Putamen (tissue), 1 donor: ENCODE measurements at places on chromosomes 1 and 21.

GRCh38 chr1:2151252-2151651 lies 43.3 kb downstream of the FAAP20 start:
- no peak for DNase-seq

- no peak for DNase-seq
Observed at GRCh38 chr1:41418857-41419583, 57.8 kb downstream of the FOXO6 start.

- no peak for DNase-seq
Observed at GRCh38 chr1:201732351-201732750, 96.6 kb upstream of the IPO9 start.

DNA sequence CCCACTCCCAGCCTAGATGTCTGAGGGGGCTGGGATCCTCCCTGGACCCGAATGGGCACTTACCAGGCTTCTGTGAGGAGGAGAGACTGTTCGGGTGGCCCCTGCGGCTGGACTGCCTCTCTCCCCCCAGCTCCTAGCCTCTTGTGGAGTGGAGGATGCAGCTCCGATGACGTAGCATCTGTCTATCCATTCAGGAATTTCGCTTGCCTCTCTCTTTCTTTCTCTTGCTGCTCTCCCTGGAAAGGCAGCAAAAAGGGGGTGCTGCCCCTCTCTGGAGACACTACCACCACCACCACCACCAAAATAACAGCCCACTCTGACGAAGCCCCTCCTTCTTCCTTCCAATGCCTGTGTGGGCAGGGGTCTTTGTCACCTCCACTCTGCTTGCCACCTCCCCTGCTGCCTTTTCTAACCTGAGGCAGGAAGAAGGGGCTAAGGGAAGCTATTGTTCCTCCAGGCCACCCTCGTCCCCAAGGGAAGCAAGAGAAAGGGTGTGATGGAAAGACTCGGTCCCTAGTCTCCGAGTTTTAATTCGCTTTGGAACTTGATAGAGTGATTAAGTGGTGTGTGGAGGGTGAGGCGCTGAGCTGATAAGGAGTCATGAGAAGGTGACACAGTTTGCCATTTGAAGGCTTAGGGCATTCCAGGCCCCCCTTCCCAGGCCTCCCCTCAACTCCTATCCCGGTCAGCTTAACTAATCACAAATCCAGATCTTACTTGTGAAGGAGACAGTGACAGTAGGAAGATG lies 60.5 kb downstream of the RHBG start:
- DNase-seq: no peak

- DNase-seq: no peak
Observed at GRCh38 chr21:33228455-33228854, 1.3 kb upstream of the IFNAR2 start.

GRCh38 chr1:5928714-5929400 lies 63.4 kb downstream of the NPHP4 start:
- peak; percentile 20 for DNase-seq

DNA sequence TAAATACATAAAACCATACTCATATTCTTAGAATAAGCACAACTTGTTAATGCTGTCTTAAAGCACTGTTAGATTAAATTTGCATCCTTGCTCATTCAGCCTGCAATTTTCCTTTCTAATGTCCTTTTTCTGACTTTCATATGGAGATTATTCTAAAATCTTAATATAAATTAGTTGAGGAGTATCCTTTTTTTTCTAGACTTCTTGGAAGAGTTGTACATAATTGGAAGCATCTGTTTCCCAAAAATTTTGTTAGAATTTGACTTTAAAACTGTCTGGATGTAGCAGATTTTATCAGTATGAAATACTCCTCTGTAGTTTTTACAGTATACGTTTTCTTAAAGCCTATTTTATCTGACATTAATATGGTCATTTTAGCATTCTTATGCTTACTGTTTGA lies 9.7 kb downstream of the KIFAP3 start:
- DNase-seq: no peak

DNA sequence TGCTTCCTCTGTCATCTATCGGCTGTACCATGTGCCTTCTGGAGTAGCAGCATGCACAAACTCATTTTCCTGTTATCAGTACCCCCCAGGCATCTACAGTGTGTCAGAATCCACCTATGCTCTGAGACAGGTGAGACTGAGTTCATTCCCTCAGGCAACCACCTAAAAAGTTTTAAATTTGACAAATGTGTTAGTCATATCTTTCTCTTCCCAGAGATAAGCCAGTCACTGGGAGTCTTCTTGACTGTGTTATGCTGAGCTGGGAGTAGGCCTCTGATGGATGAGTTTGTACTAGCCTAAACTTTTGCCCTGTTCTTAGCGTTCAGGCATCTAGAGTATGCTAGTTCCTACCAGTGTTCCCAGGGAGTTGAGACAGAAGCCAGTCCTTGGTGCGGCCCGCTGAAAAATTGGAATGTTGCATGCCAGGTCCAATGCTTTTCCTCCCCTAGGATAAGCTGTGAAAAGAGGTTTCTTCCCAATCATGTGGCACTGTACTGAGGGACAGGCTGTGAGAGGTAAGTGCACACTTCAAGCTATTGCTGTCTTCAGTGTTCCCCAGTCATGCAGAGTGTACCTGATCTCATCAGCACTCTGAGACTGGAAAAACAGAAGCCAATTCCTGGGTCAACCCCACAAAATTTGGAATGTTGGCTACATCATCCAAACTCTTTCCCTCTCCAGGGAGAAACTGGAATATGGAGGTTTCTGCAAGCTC lies 1202.3 kb downstream of the NCAM2 start:
- DNase-seq: no peak

DNA sequence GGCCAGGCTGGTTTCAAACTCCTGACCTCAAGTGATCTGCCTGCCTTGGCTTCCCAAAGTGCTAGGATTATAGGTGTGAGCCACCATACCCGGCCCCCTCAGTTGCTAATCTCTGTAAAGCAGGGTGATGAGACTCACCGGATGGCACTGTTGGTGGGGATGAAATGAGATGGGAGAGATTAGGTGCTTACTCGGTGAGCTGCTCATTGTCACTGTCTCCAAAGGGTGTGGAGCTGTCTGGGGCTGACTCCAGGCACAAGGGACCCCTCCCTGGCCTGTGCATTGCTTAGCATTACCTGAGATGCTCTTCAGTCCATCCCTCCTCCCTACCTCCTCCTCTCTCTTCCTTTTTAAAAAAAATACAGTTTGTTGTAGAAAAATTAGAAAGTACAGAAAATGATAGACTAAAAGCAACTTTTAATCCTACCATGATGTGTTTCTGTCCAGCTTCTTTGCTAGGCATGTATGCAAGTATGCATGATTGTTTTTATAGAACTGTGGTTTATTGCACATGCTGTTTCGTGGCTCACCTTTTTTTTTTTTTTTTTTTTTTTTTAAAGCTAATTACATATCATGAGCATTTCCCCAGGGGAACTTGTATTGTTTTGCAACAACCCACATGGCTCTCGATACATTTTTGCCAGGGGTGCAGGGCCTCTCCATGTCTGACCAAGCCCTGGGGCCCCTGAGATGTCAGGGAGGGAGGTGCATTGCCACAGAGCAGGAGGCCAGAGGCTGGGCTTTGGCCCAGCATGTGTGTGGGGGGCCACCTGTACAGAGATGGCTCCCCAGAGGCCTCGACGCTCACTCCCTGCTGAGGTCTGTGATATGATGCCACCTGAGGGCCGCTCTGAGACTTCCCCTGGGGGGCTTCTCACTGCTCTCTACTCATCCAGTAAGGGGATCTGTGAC lies 55.4 kb downstream of the ARHGEF10L start:
- DNase-seq: no peak
